ENCODE measurements at places on chromosomes 13 and 19. TPM values are rescaled to one million over a fixed set of nuclear protein-coding genes. Genes with fewer than 3 reads are reported as not detected.

GRCh38 chr13:27293873-27294515 lies 23.4 kb downstream of the RASL11A start:
- DNase-seq = no peak

- no peak for DNase-seq
These were observed 94.5 kb upstream of the TEX29 start for GRCh38 chr13:111225810-111226546.

Gene PNMA8A
- not detected for polyA plus RNA-seq

DNA sequence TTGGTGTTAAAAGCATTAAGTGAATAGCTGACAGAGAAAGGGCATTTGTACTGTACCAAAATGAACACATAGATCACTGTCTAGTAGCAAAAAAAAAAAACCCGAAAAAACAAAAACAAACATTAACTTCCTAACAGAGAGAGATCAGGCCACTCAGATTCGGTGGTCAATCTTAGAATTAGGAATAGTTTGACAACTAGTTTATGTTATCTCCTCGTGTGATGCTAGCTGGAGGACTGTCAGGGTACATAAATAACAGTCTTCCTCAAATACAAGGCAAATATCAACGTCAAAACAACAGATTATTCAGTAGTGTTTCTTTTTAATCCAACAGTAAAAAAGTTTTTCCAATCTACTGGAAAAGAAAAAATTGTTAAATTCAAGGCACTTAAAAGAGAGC lies 1.7 kb downstream of the ZMYM5 start:
- no peak for DNase-seq

Gene CXCL17
- polyA plus RNA-seq = not detected

Gene B3GNT3
- polyA plus RNA-seq = not detected

GRCh38 chr19:30479231-30479630 lies 107.0 kb downstream of the ZNF536 start:
- DNase-seq = no peak

GRCh38 chr13:59413126-59413525 lies 750.6 kb downstream of the DIAPH3 start:
- no peak for DNase-seq

DNA sequence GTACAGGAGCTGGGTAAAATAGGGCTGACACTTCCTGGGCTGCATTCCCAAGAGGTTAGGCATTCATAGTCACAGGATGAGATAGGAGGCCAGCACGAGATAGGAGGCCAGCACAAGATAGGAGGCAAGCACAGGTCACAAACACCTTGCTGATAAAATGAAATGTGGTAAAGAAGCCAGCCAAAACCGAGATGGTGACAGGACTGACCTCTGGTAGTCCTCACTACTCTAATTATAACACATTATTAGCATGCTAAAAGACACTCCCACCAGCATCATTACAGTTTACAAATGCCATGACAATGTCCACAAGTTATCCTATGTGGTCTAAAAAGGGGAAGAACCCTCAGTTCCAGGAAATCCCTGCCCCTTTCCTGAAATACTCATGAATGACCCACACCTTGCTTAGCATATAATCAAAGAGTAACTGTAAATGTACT lies 20.9 kb upstream of the IGSF23 start:
- no peak for DNase-seq

GRCh38 chr19:18150776-18151624 lies 2.0 kb upstream of the PIK3R2 start:
- DNase-seq = no peak

Gene SRRM5
- 0.43 TPM for polyA plus RNA-seq

- DNase-seq = no peak
These were observed 69.7 kb upstream of the C13orf46 start for GRCh38 chr13:114043421-114044053.

- DNase-seq = no peak
These were observed 7.2 kb downstream of the GAS6 start for GRCh38 chr13:113856716-113857065.

Gene CLDND2
- polyA plus RNA-seq = not detected

DNA sequence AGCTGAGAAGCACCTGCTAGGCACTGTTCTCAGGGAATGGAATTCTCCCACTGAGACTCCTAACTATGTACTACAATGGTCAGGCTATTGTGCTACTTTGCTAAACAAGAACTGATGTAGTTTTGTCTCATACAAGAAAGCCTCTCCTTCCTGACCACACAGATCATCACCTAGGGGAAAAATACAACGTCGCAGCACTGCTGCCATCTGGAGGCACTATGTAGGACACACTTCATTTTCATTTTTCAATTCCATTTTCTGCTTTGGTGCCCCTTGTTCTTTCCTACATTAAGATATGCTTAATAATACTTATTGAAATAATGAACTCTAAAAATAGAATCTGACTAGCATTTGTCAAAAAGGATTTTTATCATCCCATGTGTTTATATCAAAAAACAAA lies 21.1 kb downstream of the PROSER1 start:
- DNase-seq = no peak

Gene ZNF254
- 6.9 TPM for polyA plus RNA-seq

Gene C19orf85
- not detected for polyA plus RNA-seq

- no peak for DNase-seq
These were observed 18.2 kb downstream of the ELAVL1 start for GRCh38 chr19:7987114-7987768.

DNA sequence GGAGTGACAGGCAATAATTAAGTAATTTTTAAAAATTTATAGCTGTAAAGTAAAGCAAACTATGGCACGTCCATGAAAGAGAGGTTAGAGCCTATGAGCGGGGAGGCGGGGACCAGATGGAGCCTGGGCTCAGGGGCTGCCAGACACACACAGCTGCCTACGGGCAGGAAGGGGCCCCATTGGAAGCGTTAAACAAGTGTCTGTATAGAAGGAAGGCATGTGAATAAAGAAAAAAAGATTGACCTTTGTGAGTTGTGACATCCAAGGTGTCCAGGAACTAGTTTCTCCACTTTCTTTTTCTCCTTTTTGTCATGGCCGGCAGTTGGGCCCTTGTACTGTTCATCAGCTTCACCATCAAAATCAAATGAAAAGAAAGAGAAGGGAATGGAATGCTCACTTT lies 56.8 kb downstream of the LRCH1 start:
- DNase-seq = no peak

Gene GPR12
- not detected for polyA plus RNA-seq

DNA sequence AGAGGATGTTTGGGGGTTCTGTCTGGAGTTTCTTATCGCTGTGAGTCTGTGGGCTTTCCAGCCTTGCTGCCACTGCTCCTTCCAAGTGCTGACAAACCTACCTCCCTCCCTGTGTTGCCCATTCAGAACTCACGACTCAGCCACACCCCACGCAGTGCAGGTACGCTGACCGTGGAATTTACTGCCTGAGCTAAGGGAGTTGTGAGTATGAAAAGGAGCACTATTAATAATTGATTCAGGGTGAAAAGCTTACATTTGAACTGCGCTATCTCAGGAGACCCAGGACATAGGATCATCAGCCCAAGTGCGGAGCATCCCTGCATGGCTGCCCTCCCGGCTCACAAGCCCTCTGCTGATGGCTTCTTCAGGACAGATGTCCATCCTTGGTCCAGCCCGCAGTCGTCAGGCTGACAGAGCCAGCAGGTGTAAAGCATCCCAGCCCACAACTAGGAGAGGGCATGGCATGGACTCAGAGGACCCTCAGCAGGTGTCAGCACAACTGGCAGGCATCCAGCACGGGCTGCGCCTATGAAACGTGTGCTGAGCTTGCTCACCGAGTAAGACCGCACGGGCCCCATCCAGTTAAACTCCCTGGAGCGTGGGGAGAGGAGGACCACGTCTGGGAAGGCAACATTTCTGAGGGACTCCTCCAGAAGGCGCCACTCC lies 244.0 kb downstream of the COL4A1 start:
- no peak for DNase-seq

Gene ZSWIM9
- polyA plus RNA-seq = not detected

Gene ZNF69
- polyA plus RNA-seq = 2.4 TPM

DNA sequence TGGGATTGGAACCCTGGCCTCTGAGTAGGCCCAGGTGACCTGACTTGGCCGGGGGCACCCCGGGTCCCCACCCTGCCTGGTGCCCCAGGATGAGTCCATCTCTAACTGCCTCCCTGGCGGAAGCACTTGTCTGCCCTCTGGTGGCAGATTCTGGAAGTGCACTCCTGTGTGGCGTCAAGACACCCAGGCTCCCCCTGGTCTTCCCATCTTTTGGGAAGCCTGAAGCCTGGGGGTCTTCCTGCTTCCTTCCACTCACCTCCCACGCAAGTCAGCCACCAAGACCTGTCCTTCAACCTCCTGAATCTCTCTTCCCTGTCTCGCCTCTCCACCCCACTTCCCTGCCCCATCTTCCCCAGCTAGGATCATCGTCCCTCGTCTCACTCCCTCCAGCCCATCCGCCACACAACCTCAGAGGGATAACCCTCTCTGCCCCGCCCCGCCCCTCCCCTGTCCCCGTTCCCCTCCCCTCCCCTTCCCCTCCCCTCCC lies 7.4 kb downstream of the RABAC1 start:
- peak; percentile 80 for DNase-seq

Gene KLF1
- polyA plus RNA-seq = 0.15 TPM

- DNase-seq = no peak
These were observed 74.9 kb downstream of the ALOX5AP start for GRCh38 chr13:30810261-30810701.

DNA sequence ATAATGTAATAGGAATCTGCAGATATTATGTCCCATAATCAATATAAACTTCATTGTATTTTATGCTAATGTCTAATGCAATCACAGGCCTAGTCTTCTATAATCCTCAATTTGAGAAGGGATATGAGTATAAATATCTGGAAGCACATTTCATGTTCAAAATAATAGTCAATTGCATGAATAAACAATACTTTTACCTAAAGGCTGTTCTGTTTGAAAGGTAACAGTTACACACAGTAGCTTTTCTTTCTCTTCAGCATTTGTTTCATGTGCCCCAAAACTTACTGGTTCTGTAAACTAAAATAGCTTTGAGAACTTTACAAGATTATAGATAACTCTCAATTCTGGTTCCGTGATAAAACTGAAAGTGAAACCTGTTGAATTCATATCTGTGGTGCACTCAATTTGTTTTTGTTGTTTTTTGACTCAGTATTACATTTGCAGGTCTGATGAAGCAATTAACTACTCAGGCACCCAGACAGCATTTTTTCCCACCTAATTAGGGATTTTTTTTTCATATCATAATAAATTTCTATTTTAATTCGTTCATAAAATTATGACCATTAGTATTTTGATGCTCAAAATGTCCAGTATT lies 1193.8 kb downstream of the SLITRK1 start:
- DNase-seq = peak; percentile 8

DNA sequence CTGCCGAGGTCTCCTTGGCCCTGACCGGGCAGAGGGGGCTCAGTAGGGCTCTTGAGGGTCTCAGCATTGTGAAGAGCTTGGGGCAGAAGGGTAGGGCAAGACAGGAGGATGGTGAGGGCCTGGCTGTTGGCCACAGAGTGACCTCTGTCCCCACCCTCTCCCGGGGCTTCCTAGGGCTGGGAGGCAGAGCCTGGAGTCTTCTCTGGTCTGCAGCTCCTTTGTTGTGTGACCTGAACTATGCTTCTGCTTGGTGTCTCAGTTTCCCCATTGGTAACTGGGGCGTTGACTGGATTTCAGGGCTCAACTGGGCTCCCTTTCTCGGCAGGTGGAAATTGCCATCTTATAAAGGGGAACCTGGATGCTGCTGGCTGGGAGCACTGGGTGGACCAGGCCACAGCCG lies 30.1 kb upstream of the PEPD start:
- no peak for DNase-seq

GRCh38 chr13:25375727-25376358 lies 4.1 kb downstream of the ATP8A2 start:
- DNase-seq = peak; percentile 6

GRCh38 chr13:112333756-112334543 lies 42.2 kb upstream of the SPACA7 start:
- no peak for DNase-seq

Gene RPL21
- 3,259 TPM for polyA plus RNA-seq

DNA sequence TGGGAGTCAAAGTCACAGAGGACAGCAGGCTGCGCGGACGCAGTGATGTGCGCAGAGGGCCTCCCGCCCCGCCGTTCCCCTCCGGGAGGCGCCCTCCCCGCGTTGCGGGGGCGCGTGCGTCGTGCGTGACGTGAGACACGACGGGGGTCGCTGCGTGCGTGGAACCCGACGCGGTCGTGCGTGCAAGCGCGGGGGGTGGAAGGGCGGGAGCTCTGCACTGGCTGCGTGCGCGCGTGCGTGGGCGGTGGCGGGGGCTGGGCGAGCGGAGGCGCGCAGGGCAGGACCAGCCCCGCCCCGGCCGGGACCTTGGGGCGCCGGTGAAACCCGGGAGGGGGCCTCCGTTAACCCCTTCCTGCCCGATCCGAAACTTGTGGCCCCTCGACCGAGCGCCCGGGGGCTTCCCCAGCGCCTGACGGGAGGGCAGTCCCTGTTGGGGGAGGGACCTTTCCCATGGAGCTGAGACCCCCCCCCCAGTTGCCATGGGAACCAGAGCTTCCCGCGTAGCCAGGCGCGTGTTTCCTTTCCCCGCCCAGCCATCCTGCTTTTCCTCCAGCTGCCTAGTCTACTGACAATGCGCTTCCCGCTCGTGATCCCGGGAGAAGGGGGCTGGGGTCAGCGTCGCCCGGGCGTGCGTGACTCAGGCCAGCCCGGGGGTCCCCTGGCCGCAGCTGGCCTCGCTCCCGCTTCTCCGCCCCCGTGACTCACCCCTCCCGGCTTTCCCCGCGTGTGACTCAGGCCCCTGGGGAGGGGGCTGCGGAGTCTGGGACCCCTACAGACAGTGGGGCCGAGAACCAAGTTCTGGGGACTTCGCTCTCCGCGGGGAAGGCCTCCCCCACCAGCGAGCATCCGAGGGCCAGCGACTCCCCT lies 7.3 kb upstream of the HOOK2 start:
- peak; percentile 97 for DNase-seq

Gene HCN2
- not detected for polyA plus RNA-seq

Gene LILRA5
- polyA plus RNA-seq = not detected

Gene CLIP3
- not detected for polyA plus RNA-seq

Gene SYNGR4
- not detected for polyA plus RNA-seq

Gene EXOC3L2
- not detected for polyA plus RNA-seq

DNA sequence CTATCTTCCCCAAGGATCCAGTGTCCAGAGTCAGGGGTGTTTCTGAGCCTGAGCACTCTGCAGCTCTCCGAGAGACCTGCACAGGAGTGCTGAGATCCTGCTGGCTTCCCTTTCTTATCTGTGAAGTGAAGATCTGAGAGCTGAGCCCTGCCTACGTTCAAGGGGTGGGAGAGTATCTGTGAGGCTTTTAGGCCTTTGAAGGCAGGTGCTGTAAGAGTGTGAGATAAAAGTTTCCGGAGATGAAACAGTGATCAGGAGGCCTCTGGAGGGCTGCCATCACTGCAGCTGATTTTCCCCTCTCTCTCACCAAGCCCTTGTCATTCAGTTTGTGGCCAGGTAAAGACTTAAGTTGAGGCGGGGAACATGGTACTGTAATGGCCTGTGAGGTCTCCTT lies 83.1 kb downstream of the AKAP11 start:
- DNase-seq = no peak

- DNase-seq = no peak
These were observed 144.6 kb downstream of the KCTD12 start for GRCh38 chr13:76741624-76742023.

Gene GIPC3
- 0.04 TPM for polyA plus RNA-seq

GRCh38 chr19:18895824-18896341 lies at the start of gene CERS1:
Gene CERS1, minus strand, starts transcription at chr19:18896158. Its CDS starts 86 bp downstream, at chr19:18896072.
- no peak for DNase-seq

Gene FCGBP
- not detected for polyA plus RNA-seq

Gene NUP58
- polyA plus RNA-seq = 3.9 TPM

Gene ONECUT3
- polyA plus RNA-seq = not detected

- DNase-seq = no peak
These were observed 1442.6 kb downstream of the SLITRK5 start for GRCh38 chr13:89113744-89114143.
